NB4 (cell line): ENCODE measurements at places on chromosomes 1 and 21.

GRCh38 chr1:2317230-2318065 is 73.9 kb downstream of the MORN1 start:
- DNase-seq, result no peak

DNA sequence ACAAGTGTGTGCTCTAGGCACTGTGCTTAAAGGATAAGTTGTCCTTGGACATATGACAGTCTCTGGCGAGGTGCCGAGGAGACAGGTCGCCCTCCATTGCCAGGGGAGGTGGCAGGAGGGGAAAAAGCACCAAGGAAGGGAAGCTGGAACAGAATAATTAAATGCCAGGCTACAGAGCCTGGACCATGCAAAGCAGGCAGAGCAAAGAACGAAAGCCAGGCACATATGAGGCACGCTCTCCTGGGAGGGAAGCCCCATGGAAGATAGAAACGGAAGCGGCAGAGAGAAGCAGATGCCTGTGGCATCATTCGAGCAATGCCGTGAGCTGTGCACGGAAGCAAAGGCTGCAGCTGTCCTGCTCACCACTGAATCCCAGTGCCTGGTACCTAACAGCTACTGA is 91.2 kb downstream of the JAK1 start:
- no peak for DNase-seq

GRCh38 chr21:34792504-34793089 is 123.8 kb downstream of the CLIC6 start:
- DNase-seq, result no peak

DNA sequence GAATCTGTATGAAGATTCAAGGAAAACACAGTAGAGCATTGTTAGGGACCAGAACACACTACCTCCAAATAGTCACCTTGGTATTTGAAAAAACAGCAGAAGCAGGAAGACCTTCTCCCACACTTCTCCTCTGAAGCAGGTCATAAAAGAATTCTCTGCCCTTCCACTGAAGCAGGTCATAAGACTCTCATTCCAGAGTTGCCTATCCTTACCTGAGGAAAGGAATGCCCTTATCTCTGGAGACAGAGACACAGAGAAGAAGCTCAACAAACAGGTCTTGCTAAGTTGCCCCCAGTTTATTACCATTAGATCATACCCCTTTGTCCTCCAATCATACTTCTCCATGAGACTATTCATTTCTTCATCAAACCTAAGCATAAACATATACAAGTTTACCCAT is 225.8 kb upstream of the TNR start:
- DNase-seq, result no peak

GRCh38 chr1:182731852-182732575 is 47.6 kb upstream of the RGS8 start:
- no peak for DNase-seq

DNA sequence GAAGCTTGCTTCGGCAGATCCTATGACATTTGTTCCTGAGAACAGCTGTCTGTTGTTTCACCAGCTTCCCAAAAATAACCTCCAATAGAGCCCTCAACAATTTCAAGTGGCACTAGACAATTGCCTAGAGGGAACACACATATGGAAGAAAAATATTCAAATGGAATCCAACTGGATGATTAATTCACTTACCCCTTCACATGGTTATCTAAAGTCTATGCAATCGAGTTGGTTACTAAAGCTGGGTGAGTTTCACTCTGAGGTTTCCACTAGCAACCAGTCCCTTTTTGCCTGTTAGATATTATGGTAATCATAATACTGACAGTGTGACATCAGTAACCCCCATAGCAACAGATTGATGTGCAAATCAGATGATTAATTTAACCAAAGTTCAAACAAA is at the start of gene LEMD1:
Gene LEMD1, minus strand, starts transcription at position 259 of the 400 bp plus-strand sequence. CDS start 1,520 bp downstream, outside the sequence.
- no peak for DNase-seq

DNA sequence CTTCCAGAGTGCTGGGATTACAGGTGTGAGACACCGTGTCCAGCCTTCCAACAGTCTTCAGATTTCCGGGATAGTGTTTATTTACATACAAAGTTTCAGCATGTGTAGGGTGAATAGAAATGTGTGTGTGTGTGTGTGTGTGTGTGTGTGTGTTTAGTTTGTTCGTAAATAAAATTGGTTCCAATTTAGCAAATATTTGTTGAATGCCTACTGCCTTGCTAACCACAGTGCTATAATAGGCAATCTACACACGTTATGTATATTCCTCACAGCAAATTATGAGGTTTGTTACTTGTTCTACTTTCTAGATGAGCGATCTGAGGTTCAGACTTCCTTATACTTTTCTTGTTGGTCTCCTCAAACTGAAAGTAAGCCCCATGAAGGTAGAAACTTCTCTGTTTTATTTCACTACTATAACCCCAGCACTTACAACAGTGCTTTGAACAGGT is 32.8 kb upstream of the EPS15 start:
- no peak for DNase-seq

GRCh38 chr1:24111996-24112779 is at the start of gene MYOM3:
MYOM3 (minus strand) TSS chr1:24112135; CDS start chr1:24108636, 3,499 bp downstream.
- DNase-seq, result peak; percentile 84

- no peak for DNase-seq
Observed at GRCh38 chr1:88472298-88472697, 211.8 kb upstream of the PKN2 start.

DNA sequence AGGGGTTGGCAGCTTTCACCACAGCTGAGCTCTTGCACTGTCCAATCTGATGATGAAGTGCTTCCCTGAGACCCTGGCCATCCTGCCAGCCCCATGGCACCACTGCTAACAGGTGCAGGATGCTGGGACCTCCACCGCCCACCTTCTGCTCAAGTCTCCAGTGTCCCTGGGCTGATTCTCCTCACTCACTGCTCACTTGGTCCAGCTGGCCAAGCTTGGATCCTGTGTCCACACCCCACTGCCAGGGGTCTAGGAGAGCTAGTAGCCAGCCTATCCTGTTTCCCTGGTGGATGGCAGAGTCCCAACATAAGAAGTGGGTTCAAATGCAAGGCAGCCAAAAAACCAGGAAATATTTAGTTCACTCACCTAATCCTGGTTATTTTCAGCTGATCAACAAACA is 217.2 kb upstream of the IRF2BP2 start:
- no peak for DNase-seq

- no peak for DNase-seq
Observed at GRCh38 chr1:227541796-227542152, 21.6 kb upstream of the ZNF678 start.

- peak; percentile 15 for DNase-seq
Observed at GRCh38 chr21:20040768-20041167, 957.4 kb upstream of the NCAM2 start.

DNA sequence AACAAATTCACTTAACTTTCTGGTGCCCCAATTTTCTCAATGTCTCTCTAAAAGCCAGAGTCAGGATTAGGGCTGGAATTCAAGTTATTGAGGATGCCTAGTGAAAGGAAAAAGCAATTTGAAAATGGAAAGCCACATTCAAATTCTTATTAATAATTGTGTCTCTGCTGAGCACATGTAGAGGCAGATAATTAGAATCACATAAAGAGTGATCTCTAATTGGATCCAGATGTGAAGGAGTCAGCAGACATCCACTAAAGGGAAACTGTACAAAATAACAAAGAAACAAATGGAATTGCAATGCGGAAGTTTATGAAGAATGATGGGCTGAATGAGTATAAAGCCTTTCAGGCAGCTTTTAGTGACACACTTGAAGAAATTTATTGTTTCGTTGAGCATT is 482.6 kb downstream of the TTLL7 start:
- no peak for DNase-seq

DNA sequence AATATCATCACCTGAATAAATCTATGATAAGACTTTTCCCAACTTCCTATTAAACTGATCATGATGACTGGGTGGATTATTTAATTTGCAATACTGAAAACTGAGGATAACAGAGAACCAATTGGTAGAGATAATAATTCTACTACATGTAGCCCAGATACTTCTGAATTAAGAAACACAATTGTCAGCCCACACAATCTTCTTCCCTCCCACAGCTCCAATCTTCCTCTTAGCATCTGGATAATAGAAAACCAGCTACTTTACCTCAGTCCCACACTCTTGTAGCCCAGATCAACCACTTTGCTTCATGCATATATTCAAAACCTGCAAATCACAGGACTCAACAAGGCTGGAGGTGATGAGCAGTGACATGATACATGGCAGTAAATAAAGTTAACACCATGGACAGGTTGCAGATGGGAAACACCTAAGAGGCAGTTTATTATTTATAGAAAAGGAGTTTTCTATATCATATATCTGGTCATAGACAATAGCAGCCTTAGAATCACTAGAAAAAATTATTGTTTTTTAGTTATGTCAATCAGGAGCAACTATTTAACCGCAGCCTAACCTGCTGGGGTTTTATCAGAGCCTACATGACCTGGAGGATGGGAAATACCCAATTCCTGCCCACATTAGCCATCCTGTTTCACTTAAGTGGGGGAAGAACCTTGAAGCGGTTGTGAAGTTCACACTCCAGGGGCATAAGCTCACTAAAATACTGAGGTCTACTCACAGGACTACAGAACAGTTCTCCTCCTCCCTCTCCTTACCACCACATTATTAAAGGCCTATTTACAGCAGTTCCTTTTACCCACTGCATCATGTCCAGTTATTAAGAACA is 16.7 kb downstream of the FRRS1 start:
- DNase-seq, result no peak

GRCh38 chr1:180003026-180003695 is 48.6 kb downstream of the CEP350 start:
- no peak for DNase-seq

DNA sequence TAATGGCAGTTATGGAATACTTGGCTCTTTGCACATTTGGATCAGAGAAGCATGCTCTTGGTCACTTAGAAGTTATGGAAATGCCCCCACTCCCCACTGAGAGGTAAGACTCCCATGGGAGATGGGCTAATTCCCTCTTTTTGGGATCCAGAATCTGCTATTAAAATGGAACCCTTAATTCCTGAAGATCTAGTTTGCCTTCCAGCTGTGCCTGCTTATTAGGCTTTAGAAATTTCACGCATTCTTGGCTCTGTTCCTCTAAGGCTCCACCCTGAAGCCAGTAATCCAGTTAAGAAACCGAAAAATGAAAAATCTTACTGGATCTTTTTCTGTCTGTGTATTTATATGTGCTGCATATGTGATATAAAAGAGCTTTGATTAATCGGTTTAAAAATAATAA is 76.7 kb downstream of the USH2A start:
- no peak for DNase-seq

GRCh38 chr1:184627007-184627341 is 127.7 kb downstream of the EDEM3 start:
- no peak for DNase-seq

GRCh38 chr1:231612393-231613089 is 14.0 kb upstream of the DISC1 start:
- DNase-seq, result peak; percentile 92

- no peak for DNase-seq
Observed at GRCh38 chr1:214136324-214136919, 144.5 kb upstream of the SMYD2 start.

GRCh38 chr1:51044834-51045233 is 57.2 kb upstream of the C1orf185 start:
- peak; percentile 20 for DNase-seq

GRCh38 chr1:94942171-94943128 is 15.5 kb upstream of the CNN3 start:
- no peak for DNase-seq

- DNase-seq, result peak; percentile 71
Observed at GRCh38 chr1:39609618-39610331, 29.7 kb downstream of the HEYL start.
